ENCODE measurements at places on chromosomes 6 and 20.
A peak's percentile ranks its signal among the peaks of the same experiment; 100 is the strongest.

DNA sequence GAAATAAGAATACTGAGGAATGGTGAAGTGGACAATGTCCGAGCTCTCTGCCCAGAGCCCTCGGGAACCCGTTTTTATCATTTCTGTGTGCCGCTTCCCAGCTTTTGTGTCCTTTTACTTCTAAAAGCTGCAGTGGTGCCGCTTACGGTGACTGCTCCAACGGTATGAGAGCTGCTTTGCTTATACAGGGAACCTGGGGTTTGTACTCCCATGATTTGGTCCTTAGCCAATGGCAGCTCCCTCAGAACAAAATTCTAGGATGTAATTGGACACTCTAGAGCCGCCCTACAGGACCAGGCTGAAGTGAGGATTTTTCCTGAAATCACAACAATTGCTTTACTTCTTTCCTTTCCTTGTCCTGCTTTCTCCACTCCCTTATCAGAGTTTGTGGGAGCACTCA is 24.2 kb upstream of the PCSK2 start:
- H3K27ac ChIP-seq = no peak overlapping the region
- no peaks in the 10 kb centered on the region for H3K27me3 ChIP-seq
- H3K4me1 ChIP-seq = no peaks in the 10 kb centered on the region
- H3K4me3 ChIP-seq = no peak overlapping the region

GRCh38 chr20:53718142-53719021 is 124.7 kb upstream of the ZNF217 start:
- no peaks in the 10 kb centered on the region for H3K27me3 ChIP-seq
- H3K4me1 ChIP-seq = no peaks in the 10 kb centered on the region
- no peak overlapping the region for H3K27ac ChIP-seq
- no peak for DNase-seq
- H3K36me3 ChIP-seq = no peaks in the 10 kb centered on the region

DNA sequence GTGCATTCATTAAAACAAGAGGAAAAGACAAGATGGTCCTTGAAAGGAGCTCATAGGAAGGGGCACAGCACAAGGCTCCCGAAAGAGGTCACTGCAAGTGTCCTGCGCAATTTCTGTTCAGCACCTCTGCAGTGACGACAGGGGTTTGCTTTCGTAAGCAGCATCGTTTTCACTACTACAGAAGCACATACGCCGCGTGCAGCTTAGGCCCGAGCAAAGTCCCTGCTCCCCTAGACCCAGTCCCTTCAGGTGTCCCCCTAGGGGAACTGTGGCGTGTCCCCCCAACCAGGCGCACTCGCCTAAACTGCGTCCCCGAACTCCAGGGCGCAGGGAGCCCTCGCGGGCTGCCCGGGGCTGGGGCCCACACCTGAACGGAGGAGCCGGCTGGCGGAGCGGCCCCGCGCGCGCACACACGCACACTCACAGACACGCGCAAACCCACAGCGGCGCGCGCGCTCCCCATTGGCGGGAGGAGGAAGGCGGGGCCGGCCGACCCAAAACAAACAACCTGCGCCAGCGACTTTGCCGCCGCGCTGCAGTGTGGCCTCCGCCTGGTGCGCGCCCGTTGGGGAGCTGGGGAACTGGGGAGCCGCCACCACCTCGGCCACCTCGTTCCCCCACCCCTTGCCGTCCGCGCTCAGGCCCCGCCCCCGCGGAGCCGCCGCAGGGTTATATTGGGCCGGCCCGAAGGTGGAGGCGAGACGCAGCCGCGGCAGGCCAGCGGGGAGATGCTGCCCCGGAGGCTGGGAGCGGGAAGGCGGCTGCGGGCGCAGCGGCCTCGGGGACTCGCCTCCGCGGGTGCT is at the start of gene FOXQ1:
Gene FOXQ1 (plus strand): TSS at position 699 of the 803 bp plus-strand sequence. CDS start 607 bp downstream, outside the sequence.
- H3K36me3 ChIP-seq = no peaks in the 10 kb centered on the region
- H3K27me3 ChIP-seq = peaks cover 7% of the 10 kb centered on the region
- peak within 1 kb of the TSS; percentile 64 for H3K4me3 ChIP-seq
- DNase-seq = no peak
- H3K4me1 ChIP-seq = peaks cover 26% of the 10 kb centered on the region

DNA sequence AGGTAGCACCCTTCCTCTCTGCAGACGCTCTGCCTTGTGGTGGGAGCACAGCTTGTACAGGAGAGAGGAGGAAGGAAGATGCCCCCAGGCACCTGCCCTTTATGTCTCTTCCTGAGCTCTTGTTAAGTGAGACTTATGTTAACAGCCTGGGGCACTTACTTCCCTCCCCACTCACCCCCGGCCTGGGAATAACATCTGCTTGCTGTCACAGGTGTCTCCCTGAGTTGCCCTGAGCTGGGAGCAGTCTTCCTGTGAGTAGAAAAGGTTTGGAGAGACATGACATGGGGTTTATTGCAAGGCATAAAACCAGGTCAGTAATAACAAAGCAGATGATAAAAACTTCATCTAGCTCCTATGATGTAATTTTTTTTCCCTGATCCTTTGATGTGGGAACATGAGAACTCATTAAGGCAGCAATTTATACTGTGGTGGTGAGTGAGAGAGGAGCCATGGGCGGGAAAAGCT is 1.9 kb downstream of the SSTR4 start:
- H3K4me3 ChIP-seq = no peak overlapping the region
- no peaks in the 10 kb centered on the region for H3K4me1 ChIP-seq
- no peaks in the 10 kb centered on the region for H3K27me3 ChIP-seq
- DNase-seq = no peak
- H3K36me3 ChIP-seq = no peaks in the 10 kb centered on the region

- DNase-seq = no peak
- H3K4me1 ChIP-seq = no peaks in the 10 kb centered on the region
- no peak overlapping the region for H3K27ac ChIP-seq
- H3K36me3 ChIP-seq = no peaks in the 10 kb centered on the region
- H3K4me3 ChIP-seq = no peak overlapping the region
- H3K27me3 ChIP-seq = no peaks in the 10 kb centered on the region
Observed at GRCh38 chr6:9789201-9789600, 625.7 kb downstream of the TFAP2A start.

GRCh38 chr6:33717934-33718455 is 6.5 kb upstream of the UQCC2 start:
- H3K4me1 ChIP-seq = peaks cover 5% of the 10 kb centered on the region
- peak overlapping the region; percentile 46 for H3K27ac ChIP-seq

- no peaks in the 10 kb centered on the region for H3K27me3 ChIP-seq
- H3K27ac ChIP-seq = no peak overlapping the region
- H3K4me3 ChIP-seq = no peak overlapping the region
- H3K4me1 ChIP-seq = peaks cover 11% of the 10 kb centered on the region
- DNase-seq = no peak
Observed at GRCh38 chr6:714100-714499, 21.2 kb upstream of the EXOC2 start.

Measured in thoracic aorta (tissue), 2 donors.